Left ventricle myocardium inferior (tissue), 1 donor: ENCODE measurements at places on chromosomes 3 and 15.

DNA sequence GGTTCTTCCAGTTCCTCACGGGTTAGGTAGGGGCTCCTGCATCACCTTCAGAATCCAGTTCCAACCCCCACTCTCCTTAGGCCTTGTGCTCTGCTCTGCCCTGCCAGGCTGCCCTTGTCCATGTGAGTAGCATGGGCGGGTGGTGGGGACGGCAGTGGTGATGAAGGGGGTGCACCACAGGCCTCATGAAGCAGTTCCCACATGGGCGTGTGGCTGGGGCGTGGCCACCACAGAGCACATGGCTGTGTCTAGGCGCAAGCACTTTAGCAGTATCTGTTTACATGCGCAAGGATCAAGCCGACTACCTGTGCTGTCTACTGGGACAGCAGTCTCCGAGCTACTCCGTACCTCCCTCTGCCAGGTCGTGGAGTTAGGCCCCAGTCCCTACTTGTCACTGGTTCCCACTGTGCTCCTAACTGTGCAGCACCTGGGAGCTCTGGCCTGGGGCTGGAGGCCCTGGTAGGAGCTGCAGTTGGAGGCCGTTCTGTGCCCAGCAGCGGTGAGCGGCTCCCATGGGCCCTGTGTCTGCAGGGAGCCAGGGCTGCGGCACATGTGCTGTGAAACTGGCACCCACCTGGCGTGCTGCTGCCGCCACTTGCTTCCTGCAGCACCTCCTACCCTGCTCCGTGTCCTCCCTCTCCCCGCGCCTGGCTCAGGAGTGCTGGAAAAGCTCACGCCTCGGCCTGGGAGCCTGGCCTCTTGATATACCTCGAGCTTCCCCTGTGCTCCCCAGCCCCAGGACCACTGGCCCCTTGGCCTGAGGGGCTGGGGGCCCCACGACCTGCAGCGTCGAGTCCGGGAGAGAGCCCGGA is 53.5 kb downstream of the PLXNA1 start:
- peak; percentile 14 for DNase-seq

DNA sequence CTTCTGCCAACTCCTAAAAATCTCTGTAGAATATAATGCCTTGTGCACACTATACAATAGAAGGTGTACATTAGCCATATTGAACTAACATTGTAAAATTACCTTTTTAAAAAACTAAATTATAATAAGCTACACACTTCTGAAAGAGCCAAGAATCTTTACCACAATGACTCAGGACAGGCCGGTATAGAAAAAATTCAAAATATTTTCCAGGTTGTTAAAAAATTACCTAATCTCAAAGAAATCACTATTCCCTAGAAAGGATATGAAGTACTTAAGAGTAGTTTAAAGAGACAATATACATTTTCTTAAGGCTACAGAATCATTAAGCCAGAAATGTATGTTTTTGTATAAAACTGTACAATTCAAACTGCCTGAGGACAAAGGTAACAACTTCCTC is 48.5 kb downstream of the TJP1 start:
- no peak for DNase-seq

- DNase-seq: no peak
These were observed 1.1 kb downstream of the RPS27L start for GRCh38 chr15:63156086-63156710.

DNA sequence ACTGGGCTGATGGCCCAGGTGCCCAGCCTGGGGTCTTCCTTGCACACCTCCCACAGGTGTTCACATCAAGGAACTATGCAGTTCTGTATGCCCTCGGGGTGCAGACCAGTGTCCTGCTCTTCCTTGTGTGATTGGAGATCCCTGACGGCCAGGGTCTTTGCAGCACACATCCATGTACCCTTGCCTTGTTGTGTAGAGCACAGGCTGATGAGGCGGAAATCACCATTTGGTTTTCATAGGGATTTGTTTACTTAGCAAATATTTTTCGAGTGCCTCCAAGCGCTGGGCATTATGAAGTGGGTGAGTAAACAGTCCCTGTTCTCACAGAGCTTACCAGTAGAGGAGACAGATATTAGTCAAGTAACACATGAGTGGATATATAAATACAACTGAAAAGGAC is 209.3 kb upstream of the UMPS start:
- DNase-seq: no peak

DNA sequence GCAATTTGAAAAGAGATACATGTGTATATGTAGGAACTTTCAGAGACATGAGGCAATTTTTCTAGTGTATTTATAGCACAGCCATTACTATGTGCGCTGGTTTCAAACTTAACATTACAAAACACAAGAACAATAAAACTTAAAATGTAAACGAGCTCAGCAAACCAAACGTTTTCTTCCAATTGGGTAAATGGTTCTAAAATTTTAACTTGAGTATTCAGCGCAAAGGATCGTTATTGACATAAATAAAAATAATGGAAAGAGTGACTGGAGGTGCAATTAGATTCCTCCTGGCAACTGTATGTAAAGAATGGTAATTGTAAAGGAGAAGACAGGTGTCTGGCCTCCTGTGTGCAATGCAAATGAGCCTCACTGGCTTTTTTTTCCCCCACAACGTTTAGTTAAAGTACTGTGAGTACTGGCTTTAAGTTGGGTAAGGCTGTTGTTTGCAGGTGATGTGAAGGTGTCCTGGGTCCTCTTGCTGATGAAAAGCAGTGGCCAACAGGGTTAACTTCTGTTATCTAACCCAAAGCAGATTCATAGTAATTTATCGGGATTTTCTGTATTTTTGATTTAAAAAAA is 14.1 kb upstream of the GADL1 start:
- no peak for DNase-seq
